ENCODE measurements at places on chromosomes 12 and 14.

GRCh38 chr14:49999146-49999761 is 106.4 kb downstream of the ARF6 start:
- DNase-seq = peak; percentile 84

DNA sequence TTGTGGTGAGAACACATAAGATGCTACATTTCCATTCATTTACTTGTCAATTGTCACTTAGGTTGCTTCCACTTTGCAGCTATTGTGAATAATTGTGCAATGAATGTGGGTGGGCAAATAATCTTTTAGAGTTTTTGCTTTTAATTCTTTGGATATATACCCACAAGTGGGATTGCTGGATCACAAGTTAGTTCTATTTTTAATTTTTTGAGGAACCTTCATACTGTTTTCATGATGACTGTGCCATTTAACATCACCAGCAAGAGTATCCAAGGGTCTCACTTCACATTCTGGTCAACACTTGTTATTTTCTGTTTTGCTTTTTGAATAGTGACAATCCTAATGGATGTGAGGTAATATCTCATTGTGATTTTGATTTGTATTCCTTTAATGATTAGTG is 10.5 kb downstream of the CLEC6A start:
- no peak for DNase-seq

DNA sequence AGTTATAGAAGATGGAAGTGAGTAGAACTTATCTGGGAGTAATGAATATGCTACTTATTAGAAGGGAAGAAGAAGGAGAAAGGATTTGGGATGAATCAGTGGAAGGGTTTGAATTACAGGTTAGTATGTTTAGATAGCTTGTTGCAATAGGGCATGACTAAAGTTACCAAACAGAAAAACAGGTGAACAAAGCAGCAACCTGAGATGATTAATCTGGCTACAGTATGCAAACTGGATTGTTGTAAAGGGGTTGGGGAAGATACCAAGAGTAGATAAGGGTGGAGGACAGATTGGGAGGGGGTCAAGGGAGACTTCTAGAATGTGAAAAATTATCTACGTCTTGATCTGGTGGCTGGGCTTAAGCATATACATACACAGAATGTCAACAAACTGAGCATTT is 73.4 kb upstream of the CLEC14A start:
- no peak for DNase-seq

- no peak for DNase-seq
Measured at GRCh38 chr14:73859145-73859544, 7.5 kb downstream of the PTGR2 start.

GRCh38 chr12:131505561-131505960 is 205.3 kb upstream of the SFSWAP start:
- DNase-seq = no peak

GRCh38 chr12:13609894-13610679 is 371.3 kb downstream of the GRIN2B start:
- no peak for DNase-seq

DNA sequence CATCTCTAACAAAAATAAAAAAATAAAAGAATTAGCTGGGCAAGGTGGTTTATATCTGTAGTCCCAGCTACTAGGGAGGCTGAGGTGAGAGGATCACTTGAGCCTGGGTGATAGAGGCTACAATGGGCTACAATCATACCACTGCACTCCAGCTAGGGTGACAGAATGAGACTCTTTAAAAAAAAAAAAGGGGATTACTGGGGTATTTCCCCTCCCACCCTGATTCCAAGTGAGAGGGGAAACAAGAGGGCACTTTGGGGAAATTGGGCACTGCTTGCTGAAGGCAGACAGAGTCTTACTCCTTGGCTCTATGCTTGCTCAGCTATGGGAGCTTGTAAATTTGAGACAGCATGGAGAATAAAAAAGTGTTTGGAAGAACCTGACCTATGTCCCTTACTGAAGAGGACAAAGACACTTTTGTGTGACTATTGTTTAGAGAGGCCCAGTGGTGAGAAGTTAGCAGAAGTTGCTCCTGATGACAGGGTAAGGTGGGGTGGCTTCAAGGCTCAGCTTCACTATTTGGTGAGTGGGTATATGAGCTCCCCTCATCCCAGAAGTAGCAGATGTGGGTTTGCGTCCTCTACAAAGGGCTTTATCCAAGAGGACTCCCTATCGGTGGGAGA is 44.0 kb downstream of the KLRG1 start:
- no peak for DNase-seq

- no peak for DNase-seq
Measured at GRCh38 chr14:52078721-52079120, 9.9 kb upstream of the NID2 start.

DNA sequence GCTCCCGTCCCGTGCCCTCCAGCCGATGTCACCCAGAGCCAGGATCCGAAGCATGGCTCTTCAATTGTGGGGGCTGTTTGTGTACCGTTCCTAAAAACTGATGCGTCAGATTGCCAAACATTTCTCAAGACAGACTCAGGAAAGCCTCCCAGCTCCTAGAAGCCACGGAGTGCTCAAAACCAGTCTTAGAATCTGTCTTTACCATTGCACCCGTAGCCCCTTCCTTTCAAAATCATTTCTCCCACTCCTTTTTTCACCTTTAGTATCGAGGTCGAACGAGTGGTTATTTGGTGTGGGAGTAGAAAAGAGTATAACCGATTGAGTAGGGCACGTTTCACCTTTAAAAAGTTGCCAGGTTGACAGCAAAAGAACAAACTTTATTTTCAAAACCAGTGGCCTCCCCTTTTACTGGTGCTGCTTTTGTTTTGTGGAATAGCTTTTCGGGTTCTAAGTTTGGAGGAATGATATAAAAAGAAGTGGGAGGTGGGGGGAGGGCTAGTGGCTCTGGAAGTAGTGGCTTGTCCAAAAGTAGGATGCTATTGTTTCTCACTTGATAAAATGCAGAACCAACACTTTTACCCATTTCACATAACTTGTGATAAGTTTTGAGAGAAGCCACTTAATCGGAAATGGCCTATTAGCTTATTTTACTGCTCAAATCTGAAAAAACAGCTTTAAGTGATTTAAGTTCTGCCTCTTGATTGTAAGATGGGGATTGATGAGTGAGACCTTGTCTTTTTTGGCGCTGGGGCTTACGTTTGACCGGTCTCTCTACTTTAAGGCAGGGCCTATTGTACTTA is 803 bp downstream of the STK38L start:
- peak; percentile 43 for DNase-seq

Data from HCEC 1CT (cell line).